WTC11 (cell line): ENCODE measurements at places on chromosomes 4 and X.

GRCh38 chr4:106303548-106304281 lies 12.3 kb downstream of the TBCK start:
- H3K27ac ChIP-seq: 0 out of 2 replicates have a peak overlapping the region, but pooled peaks have one; percentile 18
- peaks cover 38% of the 10 kb centered on the region for H3K4me1 ChIP-seq
- DNase-seq: no peak
- H3K27me3 ChIP-seq: no peaks in the 10 kb centered on the region
- H3K36me3 ChIP-seq: peaks cover 18% of the 10 kb centered on the region

- H3K4me1 ChIP-seq: peaks cover 66% of the 10 kb centered on the region
- peaks cover 15% of the 10 kb centered on the region for H3K36me3 ChIP-seq
- peak overlapping the region; percentile 87 for H3K4me3 ChIP-seq
- H3K27me3 ChIP-seq: no peaks in the 10 kb centered on the region
- no peak for DNase-seq
- H3K27ac ChIP-seq: peak overlapping the region; percentile 97
These were observed 776 bp downstream of the RBM47 start for GRCh38 chr4:40628888-40629287.

DNA sequence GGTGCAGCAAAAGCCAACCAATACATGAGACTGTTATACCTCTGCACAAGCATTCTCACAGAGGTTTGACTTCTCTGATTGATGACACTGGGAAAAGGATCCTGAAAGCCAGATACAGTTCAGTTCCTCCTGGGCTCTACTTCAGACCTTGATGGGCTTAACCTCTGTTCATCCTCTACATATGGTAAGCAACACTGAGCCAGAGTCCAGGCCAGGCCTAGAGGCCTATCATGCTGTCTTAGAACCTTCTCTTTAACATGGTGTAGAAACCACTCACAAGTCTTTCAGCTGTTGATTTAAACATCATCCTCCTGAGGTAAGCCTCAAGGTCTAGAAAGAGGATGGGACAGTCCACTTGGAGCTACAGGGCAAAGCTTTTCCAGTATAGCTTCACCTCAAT lies 9.2 kb downstream of the MAD2L1 start:
- no peak overlapping the region for H3K27ac ChIP-seq
- peaks cover 40% of the 10 kb centered on the region for H3K36me3 ChIP-seq
- no peak overlapping the region for H3K4me3 ChIP-seq

DNA sequence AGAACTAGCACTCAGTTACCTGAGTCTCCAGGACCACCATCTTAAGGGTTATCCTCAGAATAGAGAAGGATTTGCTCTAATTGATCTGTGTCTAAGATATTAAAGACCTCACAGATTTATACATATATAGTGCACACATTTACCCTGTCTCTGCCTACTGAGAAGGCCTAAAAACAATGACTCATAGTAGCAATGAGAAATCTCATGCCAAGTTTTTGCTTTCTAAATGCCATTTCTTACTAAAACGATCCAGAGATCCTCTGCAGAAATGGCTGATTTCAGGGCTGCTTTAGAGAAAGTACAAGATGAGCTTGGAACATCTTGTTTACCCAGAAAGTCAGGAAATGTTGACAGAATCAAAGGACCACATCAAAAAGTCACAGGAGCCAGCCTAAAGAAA lies 79.1 kb upstream of the INPP4B start:
- DNase-seq: no peak
- no peak overlapping the region for H3K4me3 ChIP-seq
- H3K36me3 ChIP-seq: no peaks in the 10 kb centered on the region

DNA sequence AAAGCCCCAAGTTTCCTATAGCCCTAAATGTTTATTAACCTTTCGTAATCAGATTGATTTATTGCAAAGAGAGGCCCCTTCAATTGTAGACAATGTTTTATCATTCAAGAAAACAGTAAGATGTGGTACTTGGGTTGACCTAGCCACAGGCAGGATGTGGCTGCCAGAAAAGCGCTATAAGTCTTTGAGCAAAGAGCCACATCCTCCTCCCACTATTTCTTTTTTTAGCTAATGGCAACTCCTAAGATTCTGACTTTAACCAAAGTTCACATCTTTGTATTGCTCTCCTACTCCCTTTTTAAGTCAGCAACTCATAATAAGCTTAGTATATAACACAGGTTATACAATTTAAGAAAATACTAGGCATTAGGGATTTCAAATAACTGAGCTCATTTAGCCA lies 70.7 kb upstream of the PPP3CA start:
- H3K4me3 ChIP-seq: no peak overlapping the region
- no peak for DNase-seq
- H3K36me3 ChIP-seq: no peaks in the 10 kb centered on the region
- peaks cover 26% of the 10 kb centered on the region for H3K4me1 ChIP-seq

- H3K36me3 ChIP-seq: no peaks in the 10 kb centered on the region
- peaks cover 25% of the 10 kb centered on the region for H3K4me1 ChIP-seq
- H3K27me3 ChIP-seq: peaks cover 64% of the 10 kb centered on the region
- H3K27ac ChIP-seq: no peak overlapping the region
- H3K4me3 ChIP-seq: peak overlapping the region; percentile 43; the same call in 1 of the 2 replicates
These were observed 153.7 kb downstream of the CLCN4 start for GRCh38 chrX:10310511-10310910.

DNA sequence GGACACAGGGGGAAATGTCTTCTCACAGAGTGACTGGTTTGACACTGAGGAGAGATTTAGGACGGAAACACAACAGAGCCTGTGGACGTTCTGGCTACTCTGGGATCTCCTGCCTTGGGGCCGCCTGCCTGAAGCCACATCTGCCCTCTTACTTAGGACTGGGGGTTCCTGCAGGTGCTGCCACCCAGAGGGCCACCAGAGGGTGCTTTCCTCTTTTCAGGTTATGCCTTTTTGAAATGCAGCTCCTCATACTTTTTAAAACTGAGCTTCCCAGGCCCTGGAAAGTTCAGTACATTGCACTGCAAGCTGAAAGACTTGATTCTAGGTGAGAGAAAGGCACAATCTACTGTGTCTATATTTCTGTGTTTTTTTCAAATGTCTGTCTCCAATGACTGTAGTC lies 92.2 kb upstream of the PGRMC2 start:
- H3K36me3 ChIP-seq: peaks cover 24% of the 10 kb centered on the region
- H3K4me3 ChIP-seq: no peak overlapping the region
- peak; percentile 56 for DNase-seq
- H3K4me1 ChIP-seq: peaks cover 10% of the 10 kb centered on the region
- no peaks in the 10 kb centered on the region; the same call in 1 of the 2 replicates for H3K27me3 ChIP-seq

DNA sequence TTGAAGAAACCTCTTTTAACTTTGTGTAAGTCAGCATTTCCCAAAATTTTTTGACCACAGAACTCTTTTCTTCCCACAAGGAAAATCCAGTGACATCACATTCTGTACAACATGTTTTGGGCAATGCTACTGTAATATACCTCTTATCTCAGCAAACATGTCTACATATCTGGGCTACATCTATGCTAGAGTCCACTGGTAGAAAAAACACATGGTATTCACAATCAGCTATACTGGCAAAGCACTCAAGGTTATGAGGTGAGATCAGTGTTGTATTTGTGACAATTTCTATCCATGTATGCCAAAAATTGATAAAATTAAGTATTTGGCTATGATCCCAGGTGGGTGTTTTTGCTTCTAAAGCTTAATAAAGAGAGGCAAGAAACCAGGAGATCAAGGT lies 98.0 kb downstream of the ATP11C start:
- no peak for DNase-seq
- no peak overlapping the region for H3K4me3 ChIP-seq
- no peaks in the 10 kb centered on the region for H3K27me3 ChIP-seq
- H3K27ac ChIP-seq: no peak overlapping the region
- H3K4me1 ChIP-seq: peaks cover 47% of the 10 kb centered on the region
- peaks cover 6% of the 10 kb centered on the region for H3K36me3 ChIP-seq

GRCh38 chr4:141467225-141467624 lies 169.2 kb upstream of the IL15 start:
- H3K27ac ChIP-seq: no peak overlapping the region
- H3K36me3 ChIP-seq: no peaks in the 10 kb centered on the region
- H3K4me1 ChIP-seq: no peaks in the 10 kb centered on the region
- no peak overlapping the region for H3K4me3 ChIP-seq
- DNase-seq: no peak
- H3K27me3 ChIP-seq: no peaks in the 10 kb centered on the region

DNA sequence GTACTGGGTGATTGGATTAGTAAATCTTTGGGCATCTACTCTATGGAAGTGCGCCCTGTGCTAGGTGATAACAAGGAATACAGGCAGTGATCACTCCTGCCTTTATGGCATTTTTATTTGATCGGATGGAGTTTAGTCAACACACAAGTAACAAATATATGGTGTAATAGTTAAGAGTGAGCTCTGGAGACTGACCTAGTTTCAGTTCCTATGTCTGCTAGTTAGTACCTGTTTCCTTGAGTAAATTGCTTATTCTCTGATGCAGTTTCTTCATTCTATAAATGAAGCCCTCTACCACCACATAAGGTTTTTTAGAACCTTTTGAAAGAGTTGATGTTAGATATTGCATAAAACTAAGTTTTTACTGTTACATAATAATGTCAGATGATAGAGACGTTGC lies 134.6 kb downstream of the KDM6A start:
- H3K4me3 ChIP-seq: no peak overlapping the region
- H3K36me3 ChIP-seq: peaks cover 26% of the 10 kb centered on the region
- peaks cover 48% of the 10 kb centered on the region for H3K4me1 ChIP-seq

GRCh38 chr4:184506527-184507121 lies 32.3 kb upstream of the IRF2 start:
- H3K4me1 ChIP-seq: peaks cover 2% of the 10 kb centered on the region
- H3K27me3 ChIP-seq: peaks cover 5% of the 10 kb centered on the region; the same call in 1 of the 2 replicates
- H3K36me3 ChIP-seq: peaks cover 8% of the 10 kb centered on the region

- 0 out of 2 replicates have a peak, but pooled peaks cover 3% of the 10 kb centered on the region for H3K27me3 ChIP-seq
- H3K4me1 ChIP-seq: peaks cover 38% of the 10 kb centered on the region
- no peak overlapping the region for H3K4me3 ChIP-seq
- peaks cover 48% of the 10 kb centered on the region for H3K36me3 ChIP-seq
- H3K27ac ChIP-seq: peak overlapping the region; percentile 93
These were observed 7.2 kb downstream of the PPM1K start for GRCh38 chr4:88276952-88277710.

DNA sequence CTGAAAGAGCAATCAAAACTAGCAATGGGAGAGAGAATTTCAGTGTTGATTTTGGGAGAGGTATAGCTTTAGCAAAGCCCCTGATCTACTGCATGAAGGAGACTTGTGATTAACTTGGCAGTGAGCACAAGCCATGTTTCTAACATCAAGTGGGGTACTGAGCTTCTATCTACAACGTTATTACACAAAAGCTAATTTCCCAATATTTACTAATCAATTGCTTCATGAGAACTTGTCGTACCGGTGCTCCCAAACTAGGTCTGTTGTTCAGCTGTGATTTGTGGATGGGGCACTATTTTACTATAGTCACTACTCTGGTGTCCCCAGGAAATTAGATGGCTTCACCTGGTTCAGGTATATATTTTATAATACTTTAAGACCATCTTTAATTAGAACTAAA lies 16.2 kb downstream of the ANK2 start:
- H3K4me3 ChIP-seq: no peak overlapping the region
- peaks cover 38% of the 10 kb centered on the region for H3K4me1 ChIP-seq
- H3K36me3 ChIP-seq: no peaks in the 10 kb centered on the region
- no peak for DNase-seq
- no peak overlapping the region for H3K27ac ChIP-seq

DNA sequence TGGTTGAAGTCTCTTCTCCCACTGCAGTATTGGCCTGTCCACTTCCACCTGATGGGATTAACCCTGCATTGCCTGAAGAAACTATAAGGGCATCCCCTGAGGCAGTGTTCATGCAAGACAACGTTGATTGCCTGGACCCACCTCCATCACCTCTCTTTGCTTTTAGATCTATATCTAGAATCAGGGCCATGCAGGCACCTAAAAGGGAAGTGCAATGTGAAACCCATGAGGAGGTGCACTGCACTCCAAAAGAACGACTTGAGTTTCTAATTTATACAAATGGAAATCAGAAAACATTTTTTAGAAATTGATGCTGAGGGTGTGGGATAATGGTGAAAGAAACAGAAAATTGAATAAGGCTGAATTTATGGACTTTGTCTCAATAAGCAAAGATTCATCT lies 694.4 kb downstream of the TRAM1L1 start:
- no peak overlapping the region for H3K4me3 ChIP-seq
- no peak for DNase-seq
- H3K4me1 ChIP-seq: peaks cover 12% of the 10 kb centered on the region; the same call in 1 of the 2 replicates
- H3K36me3 ChIP-seq: no peaks in the 10 kb centered on the region
- H3K27ac ChIP-seq: no peak overlapping the region
- H3K27me3 ChIP-seq: no peaks in the 10 kb centered on the region

DNA sequence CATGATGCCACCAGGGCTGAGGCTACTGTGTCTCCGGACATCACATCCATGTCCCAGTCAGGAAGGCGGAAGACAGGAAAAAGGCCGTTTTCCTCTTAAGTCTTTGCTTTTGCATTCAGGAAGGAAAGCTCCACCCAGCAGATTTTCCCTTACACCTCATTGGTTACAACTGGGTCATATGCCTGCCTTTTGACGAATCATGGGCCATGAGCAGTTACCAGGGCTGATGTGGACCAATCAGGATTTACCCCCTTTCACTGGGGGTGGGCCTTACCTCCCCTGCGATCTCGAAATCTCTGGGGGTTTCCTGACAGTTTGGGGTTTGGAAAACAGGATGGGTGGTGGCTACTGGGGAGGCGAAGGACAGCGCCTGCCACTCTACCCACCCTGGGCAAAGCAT lies 52.5 kb upstream of the GRPEL1 start:
- no peaks in the 10 kb centered on the region for H3K36me3 ChIP-seq
- peaks cover 8% of the 10 kb centered on the region for H3K27me3 ChIP-seq
- no peaks in the 10 kb centered on the region for H3K4me1 ChIP-seq
- H3K27ac ChIP-seq: no peak overlapping the region

DNA sequence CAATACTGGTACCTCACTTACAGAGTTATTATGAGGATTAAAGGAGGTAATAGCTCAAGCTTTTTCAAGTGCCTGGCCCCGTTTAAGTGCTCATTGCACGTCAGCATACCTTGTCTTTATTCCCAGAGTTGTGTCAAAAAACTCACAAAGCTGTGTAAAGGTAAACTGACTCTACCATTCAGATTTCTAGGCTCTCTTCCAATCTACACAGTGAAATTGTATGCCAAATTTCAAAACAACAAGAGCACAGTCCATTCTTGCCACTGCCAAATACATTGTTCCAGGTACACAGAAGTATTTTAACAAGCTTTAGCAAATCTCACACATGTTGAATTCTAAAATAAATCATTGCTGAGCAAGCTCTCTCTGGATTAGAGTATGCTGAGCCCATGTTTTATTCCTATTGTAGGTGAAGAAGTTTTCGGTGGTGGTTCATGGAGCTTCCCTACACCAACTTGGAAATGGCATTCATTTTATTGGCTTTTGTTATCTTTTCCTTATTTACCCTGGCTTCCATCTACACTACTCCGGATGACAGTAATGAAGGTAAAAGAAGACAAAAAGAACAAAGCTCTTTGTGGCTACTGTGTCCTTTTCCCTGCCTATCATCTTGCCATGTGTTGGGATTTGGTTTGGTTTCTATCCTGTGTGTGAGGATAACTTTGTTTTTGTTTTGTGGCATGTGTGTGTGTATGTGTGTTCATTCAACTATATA lies 16.2 kb downstream of the SMIM31 start:
- DNase-seq: no peak
- no peaks in the 10 kb centered on the region for H3K27me3 ChIP-seq
- H3K27ac ChIP-seq: no peak overlapping the region
- H3K4me3 ChIP-seq: no peak overlapping the region
- no peaks in the 10 kb centered on the region for H3K36me3 ChIP-seq
- H3K4me1 ChIP-seq: peaks cover 9% of the 10 kb centered on the region; the same call in 1 of the 2 replicates

- no peak overlapping the region for H3K4me3 ChIP-seq
- H3K36me3 ChIP-seq: no peaks in the 10 kb centered on the region
- H3K4me1 ChIP-seq: no peaks in the 10 kb centered on the region
These were observed 36.3 kb downstream of the DTHD1 start for GRCh38 chr4:36317721-36318120.

- no peaks in the 10 kb centered on the region for H3K36me3 ChIP-seq
- H3K27me3 ChIP-seq: no peaks in the 10 kb centered on the region
- H3K4me1 ChIP-seq: peaks cover 7% of the 10 kb centered on the region
- DNase-seq: no peak
- no peak overlapping the region for H3K4me3 ChIP-seq
- no peak overlapping the region for H3K27ac ChIP-seq
These were observed 22.6 kb upstream of the TLR7 start for GRCh38 chrX:12844319-12844718.
